MCF 10A (cell line): ENCODE measurements at places on chromosomes 3 and 15. TPM values are rescaled to one million over a fixed set of nuclear protein-coding genes. Genes with fewer than 3 reads are reported as not detected.

DNA sequence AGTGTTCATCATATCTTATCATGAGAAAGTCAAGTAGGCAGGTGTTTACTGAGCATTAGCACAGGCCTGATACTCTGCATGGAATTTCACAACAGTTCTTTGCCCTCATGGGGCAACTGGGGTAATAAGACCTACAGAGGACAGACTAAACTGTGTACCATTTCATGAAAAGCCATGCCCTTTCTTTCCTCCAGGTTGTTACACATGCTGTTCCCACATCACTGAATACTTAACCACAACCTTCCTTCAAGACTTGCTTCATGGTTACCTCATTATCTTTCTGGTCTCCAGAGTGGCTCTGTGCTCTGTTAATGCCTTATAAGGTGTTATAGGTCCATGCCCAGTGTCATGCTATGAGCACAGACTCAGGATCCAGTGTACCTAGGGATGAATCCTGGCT is 28.2 kb upstream of the RSL24D1 start:
- DNase-seq, result no peak

DNA sequence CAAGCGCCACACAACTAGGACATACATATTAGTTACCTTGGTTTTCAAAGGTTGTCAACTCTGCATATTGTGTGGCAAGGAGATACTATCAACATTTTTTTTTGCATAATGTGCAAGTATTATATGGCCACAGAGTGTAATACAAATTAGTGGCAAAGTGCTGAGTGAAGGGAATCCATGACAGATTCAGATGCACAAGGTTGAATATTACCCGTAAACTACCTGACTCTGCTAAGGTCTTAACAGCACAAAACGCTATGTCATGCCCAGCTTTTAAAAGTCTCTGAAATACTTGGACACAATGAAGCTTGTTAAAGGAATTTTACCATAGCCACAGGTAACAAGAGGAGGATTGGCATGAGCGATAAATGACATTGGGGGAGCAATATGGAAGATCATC is 79.0 kb downstream of the SATB1 start:
- no peak for DNase-seq

GRCh38 chr3:195263193-195263924 is 7.6 kb downstream of the XXYLT1 start:
- no peak for DNase-seq

DNA sequence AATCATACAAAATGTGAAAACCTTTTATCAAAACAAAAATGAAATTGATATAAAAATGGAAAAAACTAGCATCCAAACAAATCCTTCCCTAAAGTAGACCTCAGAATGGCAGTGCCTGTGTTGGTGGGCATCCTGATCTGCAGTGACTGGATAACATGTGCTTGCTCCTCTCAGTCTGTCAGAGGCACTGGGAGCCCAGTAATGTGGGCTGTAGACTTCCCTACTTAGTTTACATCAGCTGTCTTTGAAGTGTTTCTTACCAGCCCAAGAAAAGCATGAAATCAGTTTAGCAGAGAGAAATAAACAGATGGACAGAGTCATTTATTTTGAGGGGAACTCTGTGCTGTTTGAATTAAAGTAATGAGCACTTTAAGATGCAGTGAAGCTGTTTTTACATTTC is 37.8 kb upstream of the RORA start:
- DNase-seq, result no peak

DNA sequence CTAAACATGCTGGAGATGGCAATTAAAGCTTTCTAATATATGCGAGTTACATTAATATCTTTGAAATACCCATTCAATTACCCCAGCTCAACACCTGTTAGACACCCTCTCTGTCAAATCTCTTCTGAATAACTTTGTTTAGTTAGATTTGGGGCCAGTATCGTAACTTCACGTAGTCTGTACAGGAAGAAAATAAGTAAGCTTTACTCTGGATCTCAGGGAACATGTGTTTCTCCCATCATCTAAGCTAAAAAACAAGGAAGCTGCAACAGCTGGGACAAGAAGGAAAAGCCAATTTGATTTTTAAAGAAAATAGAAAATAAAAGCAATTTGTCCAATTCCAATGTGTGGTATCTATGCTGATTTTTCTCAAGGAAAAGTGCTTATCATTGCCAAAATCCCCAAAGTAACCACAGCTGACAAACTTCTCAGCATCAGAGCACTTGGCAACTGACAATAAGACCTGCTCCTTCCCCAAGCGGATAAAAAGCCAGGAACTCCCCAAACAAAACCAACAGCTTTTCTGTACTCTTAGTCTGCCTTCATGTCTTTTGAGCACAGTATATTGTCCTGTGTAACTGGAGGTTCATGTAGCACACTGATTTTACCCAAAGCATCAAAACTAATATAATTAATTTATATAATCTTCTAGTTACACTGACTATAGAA is 279.1 kb downstream of the ZBTB20 start:
- DNase-seq, result no peak

RTP3 gene
- not detected in 2 replicates for total RNA-seq
